ENCODE measurements at places on chromosomes 11 and 22.

GRCh38 chr22:23376256-23376655 lies 195.9 kb downstream of the BCR start:
- DNase-seq, result no peak

DNA sequence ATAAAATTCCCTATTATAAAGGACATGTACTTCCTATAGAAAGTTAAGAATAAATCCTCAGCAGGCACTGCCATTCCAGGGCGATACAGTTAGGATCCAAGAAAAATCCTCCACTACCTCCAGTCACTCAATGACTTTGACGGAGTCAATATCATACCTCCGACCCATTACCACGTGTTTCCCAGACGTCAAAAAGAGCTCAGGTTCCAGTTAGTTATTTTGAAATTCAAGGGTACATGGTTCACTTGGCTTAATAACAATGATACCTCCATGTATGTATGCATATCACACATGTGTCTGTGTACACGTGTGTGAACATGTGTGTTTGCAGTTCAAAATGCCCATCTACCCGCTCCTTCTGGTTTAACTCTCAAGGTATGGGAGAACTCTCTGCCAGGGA lies 189.2 kb downstream of the SHANK2 start:
- DNase-seq, result no peak

- DNase-seq, result no peak
These were observed 13.5 kb downstream of the PCSK7 start for GRCh38 chr11:117218133-117218915.

DNA sequence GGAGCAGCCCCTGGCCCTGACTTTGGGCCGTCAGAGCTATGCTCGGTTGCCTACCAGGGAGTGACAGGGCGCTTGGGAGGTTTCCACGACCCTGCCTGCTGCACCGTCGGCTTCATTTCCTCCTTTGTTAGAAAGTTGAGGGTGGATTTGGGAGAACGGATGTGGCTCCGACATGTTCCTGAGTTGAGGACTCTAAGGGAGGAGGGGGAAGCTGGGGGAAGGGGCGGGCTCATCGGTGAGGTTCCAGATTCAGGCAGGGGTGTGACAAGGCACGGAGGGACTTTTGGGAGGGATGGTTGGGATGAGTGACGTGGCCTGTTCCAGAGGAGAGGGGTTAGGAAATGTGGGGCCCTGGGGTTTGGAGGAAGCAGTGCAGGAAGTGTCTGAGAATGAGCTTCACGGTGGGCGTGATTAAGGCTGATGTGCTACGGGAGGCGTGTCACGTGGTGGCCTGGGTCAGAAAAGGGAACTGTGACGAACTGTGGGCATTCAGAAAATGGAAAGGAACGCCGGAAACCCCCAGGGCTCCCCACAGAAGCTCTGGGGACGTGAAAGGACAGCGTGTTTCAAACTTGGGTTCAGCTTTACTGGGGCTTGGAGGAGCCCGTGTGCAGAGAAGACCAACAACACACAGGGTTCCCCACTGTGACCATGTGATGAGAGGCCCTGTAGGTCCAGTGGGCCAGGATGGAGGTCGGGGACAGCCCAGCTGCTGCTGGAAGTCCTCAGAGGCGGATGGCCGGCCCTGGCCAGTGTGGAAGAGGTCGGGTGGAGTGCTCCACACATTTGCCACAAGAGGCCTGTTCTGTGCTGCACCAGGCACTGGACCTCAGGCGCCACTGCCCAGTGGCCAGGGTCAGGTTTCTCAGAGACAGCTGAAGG lies 2.8 kb downstream of the PARVB start:
- DNase-seq, result peak; percentile 79

DNA sequence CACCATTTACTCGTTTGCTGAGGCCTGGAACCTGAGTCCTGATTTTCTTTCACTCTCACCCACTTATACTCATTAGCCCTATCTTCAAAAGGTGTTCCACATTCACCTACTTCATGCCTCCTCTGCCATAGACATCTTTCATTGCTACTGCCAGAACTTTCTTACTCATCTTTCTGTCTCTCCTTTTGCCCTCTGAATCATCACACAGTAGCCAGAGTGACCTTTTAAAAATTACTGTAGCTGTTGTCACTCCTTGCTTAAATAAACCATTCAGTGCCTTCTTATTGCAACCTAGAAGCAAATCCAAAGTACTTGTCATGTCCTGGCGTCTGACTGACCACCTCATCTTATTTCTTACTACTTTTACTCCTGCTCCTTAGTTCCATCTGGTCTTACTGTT lies 38.2 kb downstream of the ATXN10 start:
- no peak for DNase-seq

DNA sequence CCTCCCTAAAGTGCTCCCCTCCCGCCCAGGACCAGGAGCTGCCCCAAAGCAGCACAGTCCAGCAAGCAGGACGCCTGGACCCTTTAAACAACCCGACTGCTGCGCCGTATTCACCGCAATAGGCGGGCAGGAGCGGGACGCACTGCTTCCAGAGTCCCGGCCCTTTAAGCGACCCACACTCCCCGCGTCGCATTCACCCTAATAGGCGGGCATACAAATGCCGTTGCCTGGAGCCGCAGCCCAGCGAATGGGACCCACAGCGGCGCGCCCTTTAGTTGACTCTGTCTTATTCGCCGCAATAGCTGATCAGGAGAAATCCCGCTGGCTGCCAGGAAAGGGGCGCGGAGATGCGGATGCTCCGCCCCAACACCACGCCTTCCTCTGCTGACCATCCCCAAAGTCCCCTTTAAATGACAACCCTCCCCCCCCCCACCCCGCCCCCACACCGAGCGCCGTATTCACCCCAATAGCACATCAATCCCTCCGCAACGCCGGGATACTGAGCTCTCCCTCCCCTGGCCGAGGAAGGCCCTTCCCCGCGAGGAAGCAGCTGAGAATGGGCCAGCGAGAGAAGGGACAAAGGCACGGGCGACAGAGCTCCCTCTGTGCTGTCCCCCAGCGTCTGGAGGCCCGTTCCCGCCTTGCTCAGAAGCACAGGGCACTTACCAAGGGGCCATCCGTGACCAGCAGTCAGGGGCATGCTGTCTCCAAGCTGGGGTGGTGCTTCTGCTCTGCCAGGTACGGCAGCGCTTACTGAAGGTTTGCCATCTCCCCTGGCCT lies 4.7 kb downstream of the OSBPL5 start:
- DNase-seq, result peak; percentile 91

DNA sequence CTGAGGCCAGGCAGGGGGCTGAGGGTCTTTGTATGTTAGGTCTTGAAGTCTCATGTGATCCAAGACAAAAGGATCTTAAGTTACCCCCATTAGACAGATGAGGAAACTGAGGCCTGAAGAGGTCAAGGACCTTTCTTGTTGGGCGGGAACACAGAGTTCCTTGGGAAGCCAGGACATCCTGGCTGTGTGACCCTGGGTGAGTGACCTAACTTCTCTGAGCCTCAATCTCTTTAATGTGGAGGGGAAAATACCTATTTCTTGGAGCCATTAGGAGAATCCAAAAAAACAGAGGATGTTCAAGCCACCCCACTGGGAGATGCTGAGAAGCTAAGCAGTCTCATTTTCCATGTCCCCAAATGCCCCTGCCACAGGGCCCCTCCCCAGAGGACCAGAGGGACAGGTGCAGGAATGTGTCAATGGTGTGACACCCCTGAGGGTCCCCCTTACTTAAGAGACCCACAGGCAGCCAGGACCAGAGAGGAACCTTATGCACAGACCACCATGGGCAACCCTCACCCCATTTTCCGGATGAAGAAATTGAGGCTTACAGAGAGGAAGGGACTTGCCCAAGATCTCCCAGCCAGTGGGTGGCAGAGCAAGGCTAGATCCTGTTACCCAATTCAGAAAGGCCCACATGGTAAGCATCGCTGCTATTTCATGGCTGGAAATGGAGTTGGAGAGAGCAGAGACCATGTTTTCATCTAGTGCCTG lies 8.0 kb downstream of the RAC2 start:
- peak; percentile 6 for DNase-seq

GRCh38 chr11:119776031-119776636 lies 47.1 kb upstream of the NECTIN1 start:
- peak; percentile 20 for DNase-seq

GRCh38 chr11:67468056-67468455 lies 995 bp downstream of the TMEM134 start:
- no peak for DNase-seq

DNA sequence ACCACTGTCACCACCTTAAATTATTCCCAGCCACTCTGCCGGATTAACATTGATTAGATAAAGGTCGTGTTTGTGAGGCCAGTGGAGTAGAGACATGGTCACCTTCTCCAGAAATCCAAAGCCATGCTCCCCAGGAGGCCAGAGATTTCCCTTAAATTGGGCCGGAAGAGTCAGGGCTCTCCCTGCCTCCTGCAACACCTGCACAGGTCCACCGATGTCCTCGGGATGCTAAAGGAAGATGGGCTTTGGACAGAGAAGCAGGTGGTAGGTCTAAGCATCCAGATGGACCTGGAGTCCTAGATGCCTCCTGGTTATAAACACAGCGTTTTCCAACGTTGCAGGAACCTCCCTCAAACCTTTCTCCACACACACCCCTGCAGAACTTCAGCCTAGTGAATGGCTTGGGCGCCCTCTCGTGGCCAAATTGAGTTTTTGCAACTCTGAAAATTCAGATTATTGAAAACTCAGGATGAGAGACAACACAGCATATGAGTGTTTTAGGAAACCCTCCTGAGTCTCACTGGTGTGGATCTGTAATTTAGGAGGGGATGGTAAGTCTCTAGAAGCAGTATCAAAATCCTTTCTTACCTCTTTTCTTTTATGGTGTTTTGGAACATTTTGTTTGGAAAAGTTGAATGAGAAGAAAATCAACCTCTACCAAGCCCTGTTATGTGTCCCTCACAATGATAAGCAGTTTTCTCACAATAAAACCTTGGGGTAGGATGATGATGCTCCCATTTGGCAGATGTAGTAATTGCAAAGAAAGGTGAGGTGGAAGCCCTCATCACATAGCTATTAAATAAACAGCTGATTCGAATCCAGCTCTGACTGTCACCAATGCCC lies 109.6 kb downstream of the RRAS2 start:
- DNase-seq, result peak; percentile 56

GRCh38 chr11:9037046-9037780 lies 33.4 kb upstream of the NRIP3 start:
- no peak for DNase-seq

DNA sequence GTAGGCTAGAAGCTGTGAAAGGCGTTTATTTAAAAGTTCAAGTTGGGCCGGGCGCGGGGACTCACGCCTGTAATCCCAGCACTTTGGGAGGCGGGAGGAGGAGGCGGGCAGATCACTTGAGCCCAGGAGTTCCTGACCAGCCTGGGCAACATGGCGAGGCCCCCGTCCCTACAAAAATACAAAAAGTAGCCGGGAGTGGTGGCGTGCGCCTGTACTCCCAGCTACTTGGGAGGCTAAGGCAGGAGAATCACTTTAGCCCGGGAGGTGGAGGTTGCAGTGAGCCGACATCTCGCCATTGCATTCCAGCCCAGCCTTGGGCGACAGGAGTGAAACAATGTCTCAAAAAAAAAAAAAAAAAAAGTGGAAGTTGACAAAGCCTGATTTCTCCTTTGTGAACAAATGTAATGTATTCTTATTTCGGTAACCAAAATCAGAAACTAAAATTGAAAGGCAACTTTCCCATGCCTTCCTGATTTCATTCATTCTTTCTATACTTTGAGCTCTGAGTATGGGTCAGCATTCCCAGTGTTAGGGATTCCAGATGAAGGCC lies 825 bp downstream of the PTPMT1 start:
- DNase-seq, result no peak

DNA sequence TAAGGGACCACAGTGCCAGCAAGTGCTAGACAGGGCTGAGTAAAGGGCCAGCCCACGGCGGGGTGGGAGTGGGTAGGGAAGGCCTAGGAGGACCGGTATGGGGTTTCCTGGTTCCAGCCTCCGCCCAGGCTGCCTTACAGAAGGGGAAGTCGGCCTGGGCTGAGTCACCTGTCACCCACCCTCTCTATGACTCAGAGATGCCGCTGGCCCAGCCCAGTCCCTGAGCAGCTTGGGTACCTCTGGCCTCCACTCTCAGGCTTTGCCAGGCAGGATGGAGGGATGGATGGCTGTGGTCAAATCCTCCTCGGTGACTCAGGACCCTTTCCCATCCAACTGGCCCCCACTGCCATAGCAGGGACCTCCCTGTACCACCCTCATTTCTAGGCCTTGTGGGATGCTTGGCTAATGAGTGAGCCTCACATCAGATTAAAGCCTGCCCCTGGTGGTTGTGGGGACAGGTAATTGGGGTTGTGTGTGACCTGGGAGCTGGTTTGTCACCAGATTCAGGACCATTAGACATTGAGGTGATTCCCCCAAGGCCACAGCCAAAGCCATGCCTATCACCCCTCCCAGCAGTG lies 13.9 kb downstream of the SLC35E4 start:
- peak; percentile 68 for DNase-seq

GRCh38 chr22:37182949-37183245 lies 5.2 kb downstream of the C1QTNF6 start:
- DNase-seq, result peak; percentile 6

DNA sequence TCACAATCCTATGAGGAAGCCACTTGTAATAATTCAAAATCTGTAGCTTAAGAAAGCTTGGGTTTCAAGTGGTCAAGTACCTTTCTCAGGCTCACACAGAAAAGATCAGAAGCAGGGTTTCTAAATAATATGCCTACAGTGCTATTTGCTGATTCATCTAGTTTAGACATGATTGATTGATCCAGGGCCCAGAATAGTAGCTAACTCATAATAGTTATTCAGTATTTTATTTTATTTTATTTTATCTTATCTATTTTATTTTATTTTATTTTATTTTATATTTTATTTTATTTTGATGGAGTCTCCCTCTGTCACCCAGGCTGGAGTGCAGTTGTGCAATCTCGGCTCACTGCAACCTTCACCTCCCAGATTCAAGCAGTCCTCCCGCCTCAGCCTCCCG lies 15.9 kb upstream of the PANX3 start:
- no peak for DNase-seq

DNA sequence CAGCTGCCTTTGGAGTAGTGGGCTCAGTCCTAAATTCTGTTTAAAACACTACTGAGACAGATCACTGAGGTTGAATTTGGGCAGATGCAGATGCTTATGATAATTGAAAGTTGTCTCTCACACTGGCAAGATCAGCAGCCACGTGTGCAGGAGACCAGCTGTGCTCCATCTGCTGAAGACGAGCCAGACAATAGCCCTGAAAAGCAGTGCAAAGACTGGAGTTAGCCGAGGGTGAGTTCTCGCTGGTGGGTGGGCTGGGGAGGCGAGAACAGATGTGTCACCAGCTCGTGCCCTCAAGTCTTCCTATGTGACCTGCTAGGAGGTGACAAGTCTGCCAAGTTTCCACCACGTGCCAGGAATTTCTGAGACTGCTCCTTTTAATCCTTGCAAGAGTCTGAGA lies 661.3 kb upstream of the B3GAT1 start:
- no peak for DNase-seq

DNA sequence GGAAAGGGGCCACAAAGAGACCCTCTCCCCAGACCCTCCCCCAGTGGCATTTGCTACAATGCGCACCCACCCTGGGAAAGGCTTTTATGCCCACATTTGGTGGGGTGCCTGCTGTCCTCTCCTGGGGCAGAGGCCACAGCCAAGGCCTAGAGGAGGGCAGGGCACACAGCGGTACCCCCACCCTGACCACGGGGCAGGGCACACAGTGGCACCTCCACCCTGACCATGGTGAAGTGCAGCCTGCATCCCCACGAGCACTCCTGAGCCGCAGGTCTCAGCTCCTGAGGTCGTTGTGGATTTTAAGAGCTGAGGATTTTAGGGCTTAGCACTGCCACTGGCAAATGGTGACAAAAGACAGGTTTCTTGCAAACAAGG lies 34.1 kb downstream of the CERK start:
- DNase-seq, result no peak

- no peak for DNase-seq
These were observed 601.0 kb upstream of the RAG2 start for GRCh38 chr11:37199082-37199481.

GRCh38 chr22:29152045-29152953 lies 53.4 kb upstream of the EMID1 start:
- DNase-seq, result no peak

- DNase-seq, result no peak
These were observed 15.1 kb downstream of the APOL6 start for GRCh38 chr22:35663371-35663770.

Data from psoas muscle (tissue), 8 donors.